ENCODE measurements at places on chromosomes 5 and 9.
A peak's percentile ranks its signal among the peaks of the same experiment; 100 is the strongest.

- ATAC-seq: peak; percentile 59
Measured at GRCh38 chr5:137923856-137924255, 34.6 kb downstream of the PKD2L2 start.

- ATAC-seq: no peak
Measured at GRCh38 chr5:44329716-44330115, 59.5 kb downstream of the FGF10 start.

GRCh38 chr9:136685790-136686533, 1.3 kb downstream of the AGPAT2 start:
- peak; percentile 3 for ATAC-seq

- ATAC-seq: peak; percentile 91
Measured at GRCh38 chr9:92634712-92635605, 35.0 kb downstream of the IPPK start.

DNA sequence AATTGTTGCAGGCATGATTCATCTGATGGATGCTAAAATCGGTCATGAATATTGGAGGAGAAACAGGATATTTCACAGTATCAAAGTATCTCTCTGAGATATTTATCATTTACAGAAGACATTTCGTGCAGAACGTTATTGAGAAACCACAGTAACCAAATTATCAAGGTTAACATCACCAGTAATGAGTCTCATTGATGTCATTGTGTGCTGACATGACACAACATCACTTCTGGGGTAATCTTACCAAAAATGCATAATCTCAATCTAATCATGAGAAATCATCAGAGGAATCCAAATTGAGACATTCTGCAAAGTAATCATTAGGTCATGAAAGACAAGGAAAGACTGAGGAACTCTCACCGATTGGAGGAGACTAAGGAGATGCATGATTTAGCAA, 42.7 kb downstream of the C5orf22 start:
- ATAC-seq: no peak

- ATAC-seq: peak; percentile 12
Measured at GRCh38 chr9:35605351-35606137, 482 bp downstream of the TESK1 start.

DNA sequence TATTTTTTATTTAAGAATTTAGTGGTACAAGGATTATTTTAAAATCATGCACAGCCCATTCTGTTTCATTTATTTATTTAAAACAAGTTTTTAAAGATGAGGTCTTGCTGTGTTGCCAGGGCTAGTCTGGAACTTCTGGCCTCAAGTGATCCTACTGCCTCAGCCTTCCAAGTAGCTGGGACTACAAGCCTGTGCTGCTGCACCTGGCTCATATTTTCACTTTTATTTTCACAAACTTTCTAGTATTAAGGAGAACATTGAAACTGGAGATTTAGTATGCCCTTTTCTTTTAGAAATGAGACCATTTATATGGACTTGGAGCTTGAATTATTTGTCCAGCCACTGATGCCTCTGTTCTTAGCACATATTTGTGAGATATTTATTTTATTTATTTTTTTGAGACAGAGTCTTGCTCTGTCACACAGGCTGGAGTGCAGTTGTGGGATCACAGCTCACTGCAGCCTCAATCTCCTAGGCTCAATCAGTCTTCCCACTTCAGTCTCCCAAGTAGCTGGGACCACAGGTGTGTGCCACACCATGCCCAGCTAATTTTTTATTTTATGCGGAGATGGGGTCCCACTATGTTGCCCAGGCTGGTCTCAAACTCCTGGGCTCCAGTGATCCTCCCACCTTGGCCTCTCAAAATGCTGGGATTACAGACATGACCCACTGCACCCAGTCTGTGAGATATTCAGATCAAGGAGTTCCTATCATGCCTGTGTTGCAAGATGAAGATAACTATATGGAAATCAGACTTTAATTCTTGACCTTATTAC, 7.4 kb downstream of the DMXL1 start:
- ATAC-seq: no peak

DNA sequence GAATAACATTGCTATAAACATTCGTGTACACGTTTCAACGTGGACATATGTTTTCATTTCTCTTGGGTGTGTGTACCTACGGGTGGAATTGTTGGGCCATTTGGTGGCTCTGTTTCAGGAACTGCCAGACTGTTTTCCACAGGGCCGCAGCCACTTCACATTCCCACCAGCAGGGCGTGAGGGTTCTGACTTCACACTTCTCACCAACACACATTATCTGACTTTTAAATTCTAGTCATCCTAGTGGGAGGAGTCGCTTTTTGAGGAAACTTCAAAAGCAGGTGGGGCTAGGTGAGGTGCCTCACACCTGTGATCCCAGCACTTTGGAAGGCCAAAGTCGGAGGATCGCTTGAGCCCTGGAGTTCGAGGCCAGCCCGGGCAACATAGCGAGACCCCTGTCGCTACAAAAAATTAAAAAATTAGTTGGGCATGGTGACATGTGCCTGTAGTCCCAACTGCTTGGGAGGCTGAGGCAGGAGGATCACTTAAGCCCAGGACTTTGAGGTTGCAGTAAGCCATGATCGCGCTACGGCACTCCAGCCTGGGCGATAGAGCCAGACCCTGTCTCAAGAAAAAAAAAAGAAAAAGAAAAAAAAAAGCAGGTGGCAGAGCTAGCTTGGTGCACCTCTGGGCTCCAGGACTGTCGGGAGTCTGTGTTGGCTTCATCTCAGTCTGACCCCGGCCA, 28.5 kb downstream of the TSPAN17 start:
- peak; percentile 50 for ATAC-seq

DNA sequence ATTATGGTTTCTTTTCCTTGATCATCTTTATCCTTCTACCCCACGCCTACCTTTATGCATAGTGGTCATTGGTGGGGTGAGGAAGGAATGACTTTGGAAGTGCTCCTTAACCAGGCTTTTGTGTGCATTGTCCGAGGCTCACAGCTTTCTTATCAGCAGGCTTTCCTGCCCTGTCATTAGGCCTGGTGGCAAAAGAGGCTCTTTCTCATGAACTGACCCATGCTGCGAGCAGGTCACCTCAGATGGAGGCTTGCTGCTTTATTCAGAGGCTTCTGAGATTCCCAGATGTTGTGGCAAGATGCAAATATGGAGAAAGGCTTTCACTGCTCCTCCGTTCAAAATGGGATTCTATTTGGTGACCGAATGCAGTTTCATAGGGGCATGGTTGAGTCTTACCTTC, 57.4 kb upstream of the DMRTA1 start:
- no peak for ATAC-seq

DNA sequence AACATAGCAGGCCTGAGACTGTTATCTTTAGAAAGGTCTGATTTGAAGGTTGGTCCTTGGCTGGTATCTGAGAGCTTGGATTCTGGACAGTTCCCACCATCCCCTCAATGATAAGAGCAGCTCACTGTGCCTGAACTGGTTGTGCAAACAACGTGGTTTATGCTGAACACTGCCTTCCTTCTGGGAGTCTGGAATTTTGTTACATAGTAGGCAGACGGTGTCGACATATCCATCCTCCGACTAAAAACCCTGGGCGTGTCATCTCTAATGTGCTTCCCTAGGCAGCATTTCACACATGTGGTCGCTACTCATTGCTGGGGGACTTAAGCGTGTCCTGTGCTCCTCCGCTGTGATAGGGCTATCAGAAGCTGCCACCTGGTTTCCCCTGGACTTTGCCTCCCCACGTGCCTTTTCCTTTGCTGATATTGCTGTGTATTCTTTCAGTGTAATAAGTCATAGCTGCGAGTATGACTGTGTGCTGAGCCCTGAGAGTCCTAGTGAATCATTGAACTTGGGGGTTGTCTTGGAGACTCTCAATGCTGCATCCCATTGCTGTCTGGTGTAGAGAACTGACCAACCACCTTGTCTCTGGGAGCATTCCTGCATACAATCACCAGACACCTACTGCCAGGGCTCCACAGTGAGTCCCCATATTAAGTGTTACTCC, 119.1 kb upstream of the TBC1D2 start:
- ATAC-seq: peak; percentile 93

- peak; percentile 65 for ATAC-seq
Measured at GRCh38 chr5:163565931-163566608, 60.7 kb downstream of the MAT2B start.

- no peak for ATAC-seq
Measured at GRCh38 chr5:142283304-142283703, 41.5 kb downstream of the SPRY4 start.

DNA sequence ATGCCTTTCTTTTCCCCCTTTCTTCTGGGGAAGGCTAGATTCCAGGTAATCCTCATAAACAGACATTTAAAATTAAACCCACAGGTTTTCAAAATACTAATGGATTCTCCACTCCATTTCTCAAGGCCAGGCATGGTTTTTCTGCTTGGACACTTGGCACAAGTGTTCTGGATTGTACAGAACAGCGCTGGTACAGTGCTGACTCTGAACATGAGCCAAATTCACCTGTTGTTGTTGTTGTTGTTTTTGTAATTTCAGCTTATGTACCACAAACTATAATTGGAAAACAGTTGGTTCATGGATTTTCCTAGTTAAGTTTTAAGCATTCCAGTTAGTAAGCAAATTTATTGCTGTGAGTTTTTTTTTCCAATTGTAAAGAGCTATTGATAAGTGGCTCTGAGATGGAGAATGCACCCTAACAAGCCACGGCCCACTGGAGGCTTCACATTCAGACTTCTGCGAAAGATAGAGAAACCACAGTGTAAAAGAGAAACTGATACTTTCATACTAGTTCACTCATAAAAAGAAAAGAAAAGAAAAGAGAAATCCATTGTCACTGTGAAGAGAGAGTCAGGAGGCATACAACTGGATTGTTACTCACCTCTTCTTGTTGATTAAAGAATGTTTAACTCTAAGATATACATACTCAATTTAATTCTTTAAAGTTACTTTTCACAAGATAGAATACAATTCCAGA, 16.2 kb upstream of the ITGA1 start:
- no peak for ATAC-seq

DNA sequence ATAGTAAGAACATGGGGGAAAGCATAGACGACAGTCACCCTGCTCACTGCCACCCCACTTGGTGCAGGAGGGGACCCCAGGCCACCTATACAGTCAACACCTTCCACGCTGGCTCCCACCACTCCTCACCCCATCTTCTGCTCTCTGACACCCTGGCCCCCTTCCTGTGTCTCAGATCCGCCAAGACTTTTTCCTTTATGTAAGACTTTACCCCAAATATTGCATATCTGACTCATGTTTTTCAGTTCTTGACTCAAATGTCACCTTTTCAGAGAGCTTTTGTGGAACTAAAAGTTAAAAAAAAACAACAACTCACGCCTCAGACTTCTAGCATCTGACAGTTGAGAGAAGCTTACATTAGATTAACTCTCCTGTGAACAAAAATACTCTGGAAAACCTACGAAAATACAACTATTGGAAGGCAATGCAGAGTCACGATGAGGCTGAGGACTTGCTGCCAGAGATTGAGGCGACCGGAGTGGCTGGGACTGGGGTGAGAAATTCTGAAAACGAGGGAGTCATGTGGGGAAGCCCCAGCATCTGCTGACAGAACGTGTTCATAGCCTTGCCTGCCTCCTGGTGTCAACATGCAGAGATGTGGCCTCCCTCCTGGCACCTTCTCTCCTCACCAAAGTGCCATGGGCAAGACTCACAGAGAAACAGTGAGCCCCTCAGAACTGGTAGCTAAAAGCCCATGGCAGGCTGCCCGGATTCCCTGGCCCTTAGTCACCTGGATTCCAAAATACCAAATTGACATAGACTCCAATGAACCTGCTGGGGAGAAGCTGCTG, 22.4 kb upstream of the FCN2 start:
- ATAC-seq: no peak

GRCh38 chr5:108303611-108304010, 78.3 kb downstream of the FBXL17 start:
- no peak for ATAC-seq

GRCh38 chr5:41527201-41527779, 16.9 kb upstream of the PLCXD3 start:
- no peak for ATAC-seq

GRCh38 chr5:84524491-84524890, 139.8 kb upstream of the EDIL3 start:
- ATAC-seq: no peak

GRCh38 chr9:2859776-2860379, 16.0 kb upstream of the PUM3 start:
- ATAC-seq: peak; percentile 86

GRCh38 chr9:121684381-121685145, 33.1 kb downstream of the DAB2IP start:
- ATAC-seq: peak; percentile 88

DNA sequence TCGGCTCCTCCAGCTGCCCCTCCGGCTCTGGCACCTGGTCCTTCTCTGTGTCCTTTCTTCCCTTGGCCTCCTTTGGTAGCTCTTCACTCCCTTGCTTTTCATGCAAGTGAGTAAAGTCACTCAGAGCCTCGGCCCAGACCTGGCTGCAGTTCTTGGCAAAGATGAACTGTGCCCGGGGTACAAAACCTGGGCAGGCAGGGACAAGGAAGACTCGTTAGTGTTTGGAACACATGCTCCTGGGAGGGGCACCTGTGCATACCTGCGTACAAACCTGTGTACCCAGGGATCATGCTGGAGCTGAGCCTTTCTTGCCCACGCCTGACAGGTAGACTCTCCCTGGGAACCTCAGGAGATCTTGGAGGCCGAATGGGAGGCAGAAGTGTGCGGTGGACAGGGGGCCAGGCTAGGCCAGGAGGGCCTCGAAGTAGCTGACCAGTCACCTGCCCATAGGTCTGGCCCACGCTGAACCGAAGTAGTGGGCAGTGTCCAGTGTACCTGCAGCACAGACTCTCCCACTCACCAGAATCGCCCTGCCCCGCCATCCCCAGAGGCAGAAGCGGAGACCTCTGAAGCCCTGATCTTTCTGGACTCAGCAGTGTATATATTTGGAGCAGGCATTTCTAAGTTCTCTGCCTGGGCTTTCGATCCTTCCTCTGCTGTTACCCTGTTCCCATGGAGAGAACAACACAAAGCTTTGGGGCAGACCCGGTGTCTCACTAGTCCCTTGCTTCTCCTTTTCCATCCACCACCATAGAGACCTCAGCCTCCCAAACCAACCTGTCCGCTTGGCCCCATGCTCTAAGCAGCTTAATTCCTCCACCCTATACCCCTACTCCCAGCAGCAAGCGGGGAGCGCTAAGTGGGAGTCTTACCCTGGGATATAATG, 41.9 kb upstream of the TESK1 start:
- no peak for ATAC-seq

DNA sequence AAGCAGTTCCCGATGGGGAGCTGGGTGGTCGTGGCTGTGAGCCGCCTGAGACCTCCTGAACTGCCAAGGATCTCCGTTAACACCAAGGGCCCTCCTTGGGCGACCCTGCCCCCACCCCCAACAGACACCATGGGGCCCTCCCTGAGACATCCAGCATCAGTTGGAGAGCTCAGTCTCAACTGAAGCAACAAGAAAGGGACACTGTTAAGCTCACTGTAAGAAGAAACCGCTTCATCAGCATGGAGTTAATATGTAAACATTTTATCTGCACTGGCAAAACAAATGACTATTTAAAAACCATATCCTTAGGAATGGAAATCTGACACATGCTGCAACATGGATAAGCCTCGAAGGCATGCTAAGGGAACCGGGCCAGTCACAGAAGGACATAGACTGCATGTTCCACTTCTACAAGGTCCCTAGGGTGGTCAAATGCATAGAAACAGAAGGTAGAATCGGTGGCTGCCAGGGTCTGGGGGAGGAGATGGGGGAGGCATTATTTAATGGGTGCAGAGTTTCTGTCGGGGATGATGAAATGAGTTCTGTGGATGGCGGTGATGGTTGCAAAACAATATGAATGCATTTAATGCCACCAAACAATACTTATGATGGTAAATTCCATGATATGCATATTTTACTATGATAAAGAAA, 47.4 kb downstream of the ROR2 start:
- ATAC-seq: peak; percentile 11

GRCh38 chr9:93713716-93714115, 137.3 kb downstream of the PHF2 start:
- ATAC-seq: no peak

GRCh38 chr5:53871050-53871449, 310.6 kb downstream of the NDUFS4 start:
- no peak for ATAC-seq
